Fibroblast of lung (primary cell): ENCODE measurements at places on chromosomes 6 and 20.
A peak's percentile ranks its signal among the peaks of the same experiment; 100 is the strongest.

DNA sequence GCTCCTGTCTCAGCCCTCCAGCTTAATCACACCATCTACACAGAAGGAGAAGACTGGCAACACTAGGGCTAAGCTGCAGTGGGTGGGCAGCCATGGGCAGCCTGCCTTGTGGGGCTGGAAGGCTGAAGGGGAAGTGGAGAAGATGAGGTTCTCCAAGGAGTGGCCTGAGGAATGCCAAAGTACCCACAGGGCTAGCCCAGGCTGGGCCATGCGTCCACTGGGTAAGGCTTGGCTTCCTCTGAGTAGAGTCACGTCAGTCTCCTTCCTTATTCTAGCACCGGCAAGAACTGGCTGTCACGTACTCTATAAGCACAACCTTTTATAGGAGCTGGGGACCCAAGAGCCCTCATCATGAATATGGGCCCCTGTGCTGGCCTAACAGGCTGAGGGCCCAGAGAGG lies 110.6 kb upstream of the SIRPA start:
- no peak for DNase-seq

- no peak for DNase-seq
These were observed 123.9 kb upstream of the NXT1 start for GRCh38 chr20:23226612-23227265.

DNA sequence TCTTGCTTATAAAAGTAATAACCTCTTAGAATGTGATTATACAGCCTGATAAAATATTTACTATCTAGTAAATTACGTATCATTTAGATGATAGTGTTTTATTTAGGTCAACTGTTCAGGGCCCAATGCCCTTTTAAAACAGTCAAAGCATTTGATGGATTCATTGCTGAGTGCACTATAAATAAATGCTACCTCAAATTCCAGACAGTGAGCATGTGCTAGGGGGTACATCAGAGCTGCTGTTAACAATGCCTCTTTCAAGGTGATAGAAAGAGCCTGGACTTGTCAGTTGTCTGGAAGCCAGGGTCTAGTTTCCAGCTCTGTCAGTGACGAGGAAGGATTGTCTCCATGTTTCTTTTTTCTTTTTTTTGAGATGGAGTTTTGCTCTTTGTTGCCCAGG lies 7.5 kb upstream of the TMEM242 start:
- no peak for DNase-seq

- DNase-seq: no peak
These were observed 566.8 kb downstream of the TFAP2A start for GRCh38 chr6:9848094-9848493.

DNA sequence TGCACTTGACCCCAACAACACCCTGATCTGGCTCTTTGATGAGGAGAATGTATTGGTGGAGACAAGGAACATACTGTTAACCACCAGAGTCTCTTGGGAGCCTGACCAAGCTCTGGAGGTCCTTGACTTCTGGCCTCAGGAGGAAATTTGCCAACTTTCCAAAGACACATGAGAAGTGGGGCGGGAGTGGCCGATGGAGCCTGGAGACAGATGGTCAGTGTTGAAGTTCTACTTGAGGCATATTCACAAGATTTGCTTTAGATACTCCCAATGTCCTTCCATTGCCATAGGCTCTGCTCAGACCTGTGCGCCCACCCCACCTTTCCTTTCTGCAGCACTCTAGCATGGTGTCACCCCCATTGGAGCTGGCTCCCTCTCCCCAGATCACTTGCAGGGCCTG lies 241.0 kb downstream of the SLC24A3 start:
- DNase-seq: no peak

DNA sequence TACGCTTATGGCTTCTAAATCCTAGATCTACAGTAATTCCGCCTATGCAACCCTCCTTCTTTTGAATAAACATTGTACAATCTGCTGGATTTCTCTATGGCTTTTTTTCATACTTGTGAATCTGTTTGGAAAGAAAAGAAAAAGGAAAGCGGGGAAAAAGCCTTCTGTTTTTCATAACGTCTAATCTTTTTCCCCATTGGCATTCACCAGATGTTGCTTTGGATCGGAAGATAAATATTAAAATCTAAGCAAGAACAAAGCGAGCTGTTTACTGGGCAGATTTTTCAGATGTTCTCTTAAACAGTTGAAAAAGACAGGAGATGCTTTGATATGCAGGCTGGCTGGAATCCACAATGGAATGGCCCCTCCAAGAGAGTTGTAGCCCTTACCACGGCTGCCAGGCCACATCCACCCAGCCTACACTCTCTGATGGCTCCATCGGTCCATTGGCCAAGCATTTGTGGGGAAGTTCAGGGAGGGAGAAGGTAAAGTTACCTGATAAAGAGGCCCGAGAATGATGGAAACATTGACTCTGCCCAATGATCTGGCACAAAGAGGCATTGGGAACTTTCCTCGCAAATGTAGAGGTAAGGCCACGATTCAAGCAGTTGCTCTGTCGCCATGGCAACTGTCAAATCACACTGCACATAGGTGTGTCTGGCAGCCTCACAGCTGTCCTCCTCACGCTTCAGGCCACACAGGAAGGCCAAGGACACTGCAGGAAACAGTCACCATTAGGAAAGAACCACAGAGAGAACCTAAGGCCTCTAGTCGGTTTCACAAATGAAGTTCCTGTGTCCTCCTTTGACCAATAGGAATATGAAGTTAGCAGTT lies 70.3 kb downstream of the PKHD1 start:
- DNase-seq: no peak

DNA sequence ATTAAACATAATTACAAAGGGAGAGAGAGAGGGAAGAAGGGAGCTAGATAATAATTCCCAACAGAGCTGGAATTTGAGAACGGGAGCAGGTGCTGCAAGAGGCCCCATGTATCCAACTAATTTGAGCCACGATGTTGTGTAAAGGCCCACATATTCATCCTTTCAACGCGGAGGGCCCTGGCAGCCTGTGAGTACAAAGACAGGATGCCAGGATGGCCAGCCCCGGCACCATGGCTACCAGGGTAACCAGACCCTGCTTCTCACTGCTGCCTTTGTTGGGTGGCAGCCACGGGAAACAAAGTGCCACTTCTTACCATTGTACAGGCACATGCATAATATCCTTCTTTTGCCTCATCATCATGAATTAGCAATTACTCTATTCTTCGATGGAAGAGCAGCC lies 492.0 kb upstream of the NRSN1 start:
- no peak for DNase-seq

DNA sequence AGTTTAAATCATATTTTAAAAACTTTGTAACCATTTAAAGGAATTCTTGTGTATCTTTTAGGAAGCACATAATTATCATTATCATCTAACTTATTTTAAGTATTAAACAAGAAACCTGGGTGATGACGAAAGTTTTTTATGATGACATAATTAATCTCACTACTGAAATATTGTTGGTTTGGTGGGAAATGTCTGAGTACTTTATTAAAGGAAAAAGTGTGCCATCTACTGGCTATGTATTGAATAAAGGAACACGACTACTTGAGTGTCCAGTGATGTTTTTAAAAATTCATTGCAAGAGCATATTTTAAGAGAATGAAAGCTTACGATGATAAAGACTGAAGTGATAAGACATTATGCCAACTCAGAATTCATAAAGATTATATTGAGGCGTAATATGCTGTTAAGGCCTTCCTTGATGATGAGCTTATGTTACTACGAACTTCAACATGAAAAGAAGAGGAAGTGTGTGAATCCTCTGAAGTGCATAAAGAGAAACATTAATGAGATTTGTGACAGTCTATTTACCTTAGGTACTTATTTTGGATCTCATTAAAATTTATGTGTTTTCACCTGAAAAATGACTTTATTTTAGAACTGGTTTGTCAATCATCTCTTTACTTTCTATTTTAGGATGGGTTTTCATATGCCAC lies 12.0 kb upstream of the TRMT11 start:
- peak; percentile 47 for DNase-seq

DNA sequence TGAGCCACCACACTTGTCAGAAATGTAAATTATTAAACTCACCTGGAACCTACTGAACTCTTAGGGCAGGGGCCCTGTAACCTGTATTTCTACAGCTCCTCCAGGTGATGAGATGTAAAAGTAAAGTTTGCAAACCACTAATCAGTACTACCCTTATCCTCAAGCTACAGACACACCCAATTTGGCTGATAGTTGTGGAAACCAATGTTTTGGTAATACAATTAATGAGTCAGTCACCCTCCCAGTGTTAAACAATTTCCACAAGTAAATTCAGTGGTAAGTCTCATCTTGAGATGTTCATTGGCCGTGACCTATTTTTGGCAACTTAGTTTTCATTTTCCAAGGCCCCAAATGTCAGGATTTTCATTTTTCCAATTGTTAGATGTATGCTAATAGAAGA lies 29.6 kb downstream of the GCNT2 start:
- DNase-seq: no peak

DNA sequence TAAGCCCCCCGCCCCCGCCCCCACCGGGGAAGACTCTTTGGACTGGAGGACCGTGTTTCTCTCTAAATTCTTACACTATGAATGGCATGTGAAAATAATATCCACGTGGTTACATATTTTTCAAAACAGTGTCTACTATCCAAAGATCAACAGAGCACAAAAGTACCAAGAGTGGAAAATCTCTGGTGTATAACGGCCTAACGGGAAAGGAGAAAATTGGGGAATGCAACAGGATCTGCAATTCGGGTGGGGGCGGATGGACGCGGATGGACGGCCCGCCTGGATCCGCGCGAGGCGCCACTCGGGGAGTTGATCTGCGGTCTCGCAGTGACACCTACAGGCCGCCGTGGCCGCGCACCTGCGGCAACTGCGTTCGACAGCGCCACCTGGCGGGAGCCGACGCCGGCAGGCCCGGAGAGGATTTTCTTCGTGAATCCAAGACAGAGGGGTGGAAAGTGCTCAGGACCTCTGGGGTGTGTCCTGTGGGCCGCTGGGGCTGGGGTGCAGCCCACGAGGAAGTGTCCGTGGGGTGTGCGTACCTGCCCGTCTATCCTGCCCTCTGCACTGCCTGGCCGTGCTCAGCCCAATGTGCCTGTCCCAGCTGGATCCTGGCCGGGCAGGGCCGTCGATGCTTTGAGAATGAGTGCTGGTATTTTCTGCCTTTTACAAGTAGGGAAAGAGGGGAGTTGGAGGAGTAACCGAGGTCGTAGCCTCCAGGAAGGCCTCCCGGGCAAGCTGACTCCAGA lies 18.6 kb downstream of the ANKRD60 start:
- DNase-seq: peak; percentile 68

GRCh38 chr6:10521104-10521808 lies at the start of gene GCNT2:
Gene GCNT2 (plus strand): TSS chr6:10521351. CDS start chr6:10528912, 7,561 bp downstream.
- DNase-seq: peak; percentile 41

- DNase-seq: no peak
These were observed 35.3 kb downstream of the TGM3 start for GRCh38 chr20:2331106-2331505.

DNA sequence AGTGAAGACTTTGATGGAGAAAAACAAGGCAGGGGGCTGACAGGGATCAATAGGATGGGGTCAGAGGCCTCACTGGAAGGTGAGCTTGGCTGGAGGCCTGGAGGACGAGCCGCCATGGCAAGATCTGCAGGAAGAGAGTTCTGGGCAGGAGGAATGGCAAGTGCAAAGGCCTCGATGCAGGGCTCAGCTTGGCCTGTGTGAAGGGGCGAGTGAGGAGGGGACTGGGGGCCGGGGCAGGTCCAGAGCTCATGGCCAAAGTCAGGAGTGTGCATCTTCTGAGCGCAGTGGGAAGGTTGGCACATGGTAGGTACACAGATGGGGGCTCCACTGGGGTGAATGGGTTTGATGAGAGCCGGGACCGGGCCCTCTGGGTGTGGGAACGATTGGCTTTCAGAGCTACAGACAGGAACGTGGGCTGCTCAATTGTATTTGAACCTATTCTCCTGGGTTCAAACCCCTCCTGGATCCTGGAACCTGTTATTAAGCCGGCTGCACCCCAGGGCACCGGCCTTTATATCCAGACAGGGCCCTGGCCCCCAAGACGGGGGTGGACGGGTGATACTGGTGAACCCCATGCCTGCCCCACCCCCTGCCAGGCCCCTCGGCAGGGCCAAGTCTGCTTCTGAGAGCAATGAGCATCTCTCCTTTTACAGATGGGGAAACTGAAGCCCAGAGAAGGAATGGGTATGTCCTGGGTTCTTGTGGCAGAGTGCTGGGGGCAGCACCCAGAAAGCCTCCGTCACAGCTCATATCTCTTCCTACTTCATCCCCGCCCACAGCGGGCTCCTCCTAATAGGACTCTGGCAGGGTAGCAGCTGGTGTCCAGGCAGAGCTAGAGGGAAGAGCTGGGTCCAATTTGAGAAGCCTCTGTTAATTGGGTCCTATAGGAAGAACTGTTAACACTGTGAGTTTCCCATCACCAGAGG lies 106.1 kb downstream of the CEBPB start:
- DNase-seq: no peak

GRCh38 chr6:6246544-6246943 lies 73.9 kb downstream of the F13A1 start:
- DNase-seq: no peak

DNA sequence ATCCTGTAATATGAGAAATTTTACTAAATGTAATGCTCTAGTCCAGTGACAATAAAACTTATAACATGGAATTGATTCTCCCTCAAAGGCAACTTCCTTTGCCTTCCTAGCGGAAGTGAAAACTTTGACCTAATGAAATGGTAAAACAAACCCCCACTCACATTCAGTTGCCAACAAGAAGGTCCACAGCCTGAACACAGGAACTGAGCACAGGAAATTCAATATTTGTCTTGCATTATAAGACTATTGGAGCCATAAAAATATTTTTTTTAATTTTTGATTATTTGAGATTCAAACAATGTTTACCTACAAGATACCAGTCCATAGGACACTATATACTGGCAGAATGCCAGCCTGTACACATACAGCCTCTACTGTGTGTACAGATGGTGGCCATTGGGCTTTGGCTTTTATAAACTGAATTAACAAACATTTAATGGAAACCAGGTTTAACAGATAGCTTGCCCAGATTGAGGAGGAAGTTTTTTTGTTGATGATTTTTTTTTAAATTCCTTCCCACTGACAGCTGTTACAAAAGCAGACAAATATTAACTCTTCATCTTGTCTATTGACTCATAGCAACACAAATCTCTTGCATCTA lies 481.5 kb upstream of the JAG1 start:
- no peak for DNase-seq

- DNase-seq: no peak
These were observed 94.1 kb downstream of the PRDM1 start for GRCh38 chr6:106180208-106180607.

- peak; percentile 79 for DNase-seq
These were observed 177.9 kb upstream of the ZNF184 start for GRCh38 chr6:27650620-27651370.

DNA sequence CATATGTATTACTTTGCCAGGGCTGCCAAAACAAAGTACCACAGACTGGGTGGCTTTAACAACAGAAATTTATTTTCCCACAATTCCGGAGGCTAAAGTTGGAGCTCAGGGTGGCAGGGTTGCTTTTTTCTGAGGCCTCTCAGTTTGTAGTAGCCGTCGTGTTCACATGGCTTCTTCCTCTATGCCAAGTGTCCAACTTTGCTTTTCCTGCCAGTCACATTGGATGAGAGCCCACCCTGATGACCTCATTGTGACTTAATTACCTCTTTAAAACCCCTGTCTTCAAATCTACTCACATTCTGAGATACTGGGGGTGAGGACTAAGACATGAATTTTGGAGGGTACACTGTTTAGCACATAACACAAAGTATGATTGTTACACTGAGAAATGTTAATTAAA lies 9.9 kb upstream of the ECT2L start:
- peak; percentile 25 for DNase-seq

- no peak for DNase-seq
These were observed 17.3 kb upstream of the MICA start for GRCh38 chr6:31386099-31386498.

- no peak for DNase-seq
These were observed 124.3 kb downstream of the DLL1 start for GRCh38 chr6:170166511-170167122.
